ENCODE measurements at places on chromosomes 16 and 17.
A peak's percentile ranks its signal among the peaks of the same experiment; 100 is the strongest.

DNA sequence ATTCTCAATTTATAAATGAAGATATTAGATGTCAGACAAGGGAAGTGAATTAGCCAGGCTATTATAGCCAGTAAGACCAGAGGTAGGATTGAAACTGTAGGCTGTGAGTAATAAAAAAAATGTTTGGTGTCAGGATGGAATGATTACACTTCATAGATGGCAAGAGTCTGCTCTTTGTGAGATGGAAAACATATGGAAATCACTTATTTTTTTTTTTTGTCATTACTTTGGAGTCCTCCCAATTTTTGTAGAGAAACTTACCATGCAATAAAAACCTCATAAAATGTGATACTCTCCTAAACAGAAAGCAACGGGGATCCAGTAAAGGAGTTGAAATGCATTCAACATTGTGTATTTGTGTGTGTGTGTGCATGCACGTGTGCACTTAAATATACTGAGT, 532.7 kb upstream of the CDH8 start:
- no peak for DNase-seq

DNA sequence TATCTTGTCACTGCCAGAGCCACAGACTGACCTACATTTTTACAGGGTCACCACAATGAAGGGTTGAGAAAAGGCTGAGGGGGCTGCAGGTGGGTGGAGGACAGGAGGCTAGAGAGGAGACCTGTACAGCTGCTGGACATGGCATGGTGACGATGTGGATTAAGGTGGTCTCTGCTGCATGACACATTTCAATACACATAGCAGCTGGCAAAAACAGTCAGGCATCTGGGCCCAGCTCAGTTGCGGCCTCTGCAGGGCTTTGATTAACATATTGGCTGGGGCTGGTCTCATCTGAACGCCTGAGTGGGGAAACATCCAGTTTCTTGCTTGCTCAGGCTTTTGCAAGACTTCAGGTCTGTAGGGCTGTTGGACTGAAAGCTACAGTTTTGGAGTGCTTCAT, 265.4 kb upstream of the FOXF1 start:
- no peak for DNase-seq

DNA sequence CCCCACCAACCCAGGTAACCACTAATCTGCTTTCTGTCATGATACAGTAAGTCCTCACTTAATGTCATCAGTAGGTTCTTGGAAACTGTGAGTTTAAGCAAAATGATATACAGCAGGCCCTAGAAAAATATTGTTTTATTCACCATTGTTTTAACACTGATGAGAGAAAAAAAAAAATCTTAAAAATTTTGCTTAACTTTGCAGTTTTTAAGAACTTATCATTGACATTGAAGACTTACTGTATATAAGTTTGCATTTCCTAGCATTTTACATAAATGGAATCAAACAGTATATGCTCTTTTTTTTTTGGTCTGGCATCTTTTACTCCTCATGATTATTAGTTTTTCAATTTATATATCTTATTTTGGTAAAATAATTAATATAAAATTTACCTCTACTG, 19.5 kb upstream of the CLTC start:
- no peak for DNase-seq

DNA sequence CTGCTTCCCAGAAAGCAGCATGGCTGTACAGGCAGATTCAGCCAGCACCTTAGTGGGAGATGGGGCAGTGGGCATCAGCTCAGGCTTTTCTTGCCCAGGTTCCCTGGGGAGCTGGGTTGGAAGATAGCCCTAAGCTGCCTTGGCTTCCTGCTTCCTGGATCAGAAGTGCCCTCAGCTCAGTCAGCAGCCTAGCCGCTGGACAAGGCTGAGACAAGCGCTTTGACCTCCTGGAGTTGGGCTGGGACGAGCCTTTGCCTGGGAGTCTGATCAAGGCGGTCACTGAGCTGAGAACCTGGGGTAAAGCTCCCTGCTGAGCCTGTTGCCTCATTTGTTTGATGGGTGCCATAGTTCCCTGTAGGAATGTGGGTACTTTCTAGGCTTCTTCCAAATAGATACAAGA, 190.0 kb downstream of the RAB11FIP4 start:
- DNase-seq: no peak

DNA sequence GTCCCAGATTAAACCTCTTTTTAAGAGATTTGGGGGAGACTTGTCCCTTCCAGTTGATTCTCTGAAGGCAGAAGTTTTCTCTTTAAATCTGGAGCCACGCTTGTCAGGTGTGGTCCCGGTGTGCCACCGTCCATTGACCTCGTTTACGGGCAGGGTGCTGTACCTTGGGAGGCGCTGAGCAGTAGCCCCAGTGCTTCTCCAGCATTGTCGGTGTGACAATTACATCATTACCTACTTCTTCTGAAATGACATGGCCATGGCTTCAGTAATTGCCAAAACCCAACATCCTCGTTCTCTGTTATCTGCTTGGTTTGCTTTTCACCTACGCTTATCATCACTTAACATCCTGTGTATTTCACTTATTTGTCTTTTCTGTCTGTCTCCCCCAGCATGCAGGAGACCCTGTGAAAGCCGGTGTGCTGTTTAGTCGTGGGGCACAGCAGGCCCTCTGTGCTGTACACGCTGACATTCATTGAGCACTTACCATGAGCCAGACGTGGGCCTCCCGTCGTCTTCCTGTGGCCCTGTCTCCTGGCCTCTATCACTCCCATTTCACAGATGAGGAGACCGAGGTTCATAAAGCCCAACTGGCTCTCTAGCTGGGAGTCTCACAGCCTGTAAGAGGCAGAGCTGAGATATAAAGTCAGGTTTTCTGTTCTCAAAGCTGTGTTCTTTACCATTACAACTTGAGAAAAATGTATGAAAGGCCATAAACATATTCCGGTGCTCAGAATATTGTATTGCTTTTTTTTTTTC, 143.9 kb downstream of the CMIP start:
- no peak for DNase-seq

- DNase-seq: no peak
Measured at GRCh38 chr17:2414446-2415064, 13.7 kb upstream of the MNT start.

DNA sequence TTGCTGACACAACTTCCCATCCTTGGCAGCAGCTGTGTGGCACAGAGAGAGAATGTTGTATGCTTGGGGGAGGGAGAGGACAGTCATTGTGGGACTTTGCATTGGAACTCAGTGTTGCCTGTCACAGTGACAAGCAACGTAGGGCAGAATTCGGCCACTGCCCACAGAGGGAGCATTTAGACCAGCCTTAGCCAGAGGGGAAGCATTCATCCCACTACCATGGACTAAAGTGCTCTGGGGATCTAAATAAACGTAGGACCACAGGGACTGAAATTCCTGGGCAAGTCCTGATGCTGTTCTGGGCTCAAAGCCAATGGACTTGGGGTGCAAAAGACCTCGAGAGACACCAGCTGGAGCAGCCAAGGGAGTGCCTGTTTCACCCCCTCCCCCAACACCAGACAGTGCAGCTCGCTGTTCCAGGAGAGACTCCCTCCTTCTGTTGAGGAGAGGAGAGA, 44.9 kb downstream of the ABCA8 start:
- peak; percentile 40 for DNase-seq

- no peak for DNase-seq
Measured at GRCh38 chr16:68719993-68720489, 17.1 kb upstream of the CDH1 start.

- DNase-seq: peak; percentile 49
Measured at GRCh38 chr16:3188925-3189825, 1.2 kb downstream of the OR1F1 start.

- no peak for DNase-seq
Measured at GRCh38 chr17:22128171-22128570, 435.8 kb downstream of the KCNJ18 start.

GRCh38 chr16:60510941-60511340, 1525.3 kb downstream of the CDH8 start:
- no peak for DNase-seq

- peak; percentile 46 for DNase-seq
Measured at GRCh38 chr16:48317614-48318315, 67.4 kb downstream of the SIAH1 start.

DNA sequence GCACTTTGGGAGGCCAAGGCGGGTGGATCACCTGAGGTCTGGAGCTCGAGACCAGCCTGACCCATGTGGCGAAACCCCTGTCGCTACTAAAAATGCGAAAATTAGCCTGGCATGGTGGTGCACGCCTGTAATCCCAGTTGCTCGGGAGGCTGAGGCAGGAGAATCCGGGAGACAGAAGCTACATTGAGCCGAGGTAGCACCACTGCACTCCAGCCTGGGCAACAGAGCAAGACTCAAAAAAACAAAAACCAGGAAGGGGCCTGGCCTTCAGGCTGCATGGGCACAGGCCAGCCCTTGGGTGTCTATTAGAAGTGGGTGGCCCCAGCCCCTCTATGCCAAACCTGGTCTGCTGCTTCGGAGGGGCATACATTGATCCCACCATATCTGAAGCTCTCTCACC, 56.0 kb downstream of the PSMD12 start:
- no peak for DNase-seq

DNA sequence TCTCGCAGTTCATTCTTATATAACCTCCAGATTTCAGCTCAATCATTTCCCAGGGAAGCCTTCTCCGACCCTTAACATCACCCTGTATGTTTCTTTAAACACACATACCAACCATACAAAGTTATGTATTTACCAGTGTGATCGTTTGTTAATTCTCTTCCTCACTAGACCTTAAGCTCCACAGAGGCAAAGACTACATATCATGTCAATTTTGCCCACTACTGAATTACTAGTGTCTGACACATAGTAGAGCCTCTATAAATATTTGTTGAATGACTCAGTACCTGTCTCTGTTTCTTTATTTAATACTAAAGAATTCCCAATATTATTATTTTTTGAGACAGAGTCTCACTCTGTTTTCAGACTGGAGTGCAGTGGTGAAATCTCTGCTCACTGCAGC, 137.2 kb downstream of the SHISA9 start:
- no peak for DNase-seq

DNA sequence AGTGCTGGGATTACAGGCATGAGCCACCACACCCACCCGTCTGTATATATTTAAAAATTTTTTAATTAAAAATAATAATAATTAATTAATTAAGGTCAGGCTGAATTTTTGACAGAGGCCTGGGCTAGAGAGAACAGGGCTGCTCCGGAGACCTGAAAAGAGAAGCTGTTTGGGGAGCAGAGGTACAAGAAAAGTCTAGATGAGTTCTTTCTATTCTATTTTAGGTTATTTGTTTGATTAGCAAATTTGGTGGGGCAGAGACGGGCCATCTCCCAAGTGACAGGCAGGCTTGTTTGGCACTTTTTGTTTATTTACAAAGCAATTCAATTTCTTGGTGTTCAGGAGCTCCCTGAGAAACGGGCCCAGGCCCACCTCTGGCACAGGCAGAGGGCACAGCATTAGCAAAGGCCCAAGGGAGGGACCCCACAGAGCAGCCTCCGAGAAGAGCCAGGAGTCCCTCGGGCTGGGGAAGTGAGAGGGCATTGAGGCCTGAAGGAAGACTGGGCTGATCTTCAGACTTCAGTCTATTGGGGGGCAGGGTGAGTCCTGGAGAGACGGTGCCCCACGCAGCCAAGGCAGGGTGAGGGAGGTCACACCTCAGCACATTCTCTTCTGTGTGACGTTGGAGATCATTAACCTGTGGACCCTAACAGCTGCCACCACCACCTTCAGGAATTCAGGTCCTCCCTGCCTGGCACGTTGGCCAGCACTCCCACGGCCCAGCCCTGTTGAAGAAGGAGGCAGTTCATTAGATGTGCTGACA, 10.8 kb upstream of the RIPOR1 start:
- DNase-seq: no peak

DNA sequence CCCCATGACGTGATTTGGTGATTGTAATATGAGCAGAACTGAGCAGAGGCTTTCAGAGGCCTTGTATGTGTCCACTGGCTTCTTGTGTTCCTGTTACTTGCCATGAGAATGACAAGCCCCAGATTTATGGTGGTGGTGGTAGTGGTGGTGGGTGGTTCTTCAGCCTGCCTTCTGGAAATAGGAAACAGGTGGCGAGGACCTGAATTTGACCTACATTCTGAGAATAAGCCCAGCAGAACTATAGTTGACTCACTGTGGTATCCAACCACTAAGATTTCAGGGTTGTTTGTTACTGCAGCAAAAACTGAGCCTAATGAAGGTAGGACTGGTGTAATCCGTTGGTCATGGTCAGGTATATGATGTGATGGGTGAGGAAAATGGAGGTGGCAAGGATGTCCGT, 93.0 kb downstream of the SHISA9 start:
- DNase-seq: no peak

DNA sequence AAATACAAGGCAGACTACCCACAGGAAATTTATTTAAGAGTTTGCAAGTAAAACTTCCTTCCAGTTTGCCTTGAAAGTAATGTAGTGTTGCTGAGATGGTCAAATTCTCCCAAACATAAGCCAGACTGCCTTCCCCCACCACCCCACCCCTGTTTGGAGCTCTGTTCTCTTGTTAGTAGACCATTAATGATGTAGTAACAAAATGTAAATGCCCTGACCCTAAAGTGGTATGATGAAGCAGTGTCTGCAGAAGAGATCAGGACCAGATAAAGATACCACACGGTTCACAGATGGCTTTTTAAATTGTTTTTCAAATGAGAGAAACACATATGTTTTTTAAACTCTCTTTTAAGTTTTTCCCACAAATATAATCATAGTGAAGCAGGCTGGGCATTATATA, 136.4 kb upstream of the TMEM97 start:
- DNase-seq: no peak

- no peak for DNase-seq
Measured at GRCh38 chr16:72051818-72052217, 2.5 kb upstream of the HP start.

GRCh38 chr17:59296190-59296589, 35.3 kb upstream of the YPEL2 start:
- DNase-seq: no peak

DNA sequence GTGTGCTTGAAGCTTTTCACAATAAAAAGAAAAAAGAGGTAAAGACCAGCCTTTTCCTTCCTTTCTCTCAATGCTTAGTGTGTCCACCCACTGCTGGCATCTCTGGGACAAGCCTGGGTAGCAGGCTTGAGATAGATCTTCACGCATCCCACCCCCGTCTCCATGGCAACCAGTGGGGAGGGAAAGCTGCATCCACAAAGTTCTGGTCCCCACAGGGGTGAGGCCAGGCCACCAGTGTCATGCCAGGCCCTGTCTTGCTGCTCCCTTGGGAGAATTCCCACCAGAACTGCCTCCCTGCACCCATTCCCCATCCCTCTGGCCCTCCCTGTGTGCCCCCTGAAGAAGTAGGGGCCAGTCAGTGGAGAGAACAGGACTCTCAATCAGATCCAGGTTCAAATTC, 259.9 kb downstream of the MRTFB start:
- no peak for DNase-seq

GRCh38 chr16:51149251-51149661, 1.8 kb downstream of the SALL1 start:
- no peak for DNase-seq

- no peak for DNase-seq
Measured at GRCh38 chr17:32546031-32546444, 59.2 kb downstream of the CDK5R1 start.

Measured in left hindlimb (tissue), 1 donor.